NCI-H2081 treated with DMSO at 0.1 percent for 48 hours (cell line): ENCODE measurements at places on chromosomes 16 and 17.

- no peak for DNase-seq
Observed at GRCh38 chr17:28982131-28982793, 23.6 kb downstream of the SEZ6 start.

GRCh38 chr16:79013930-79014660 lies 586.4 kb downstream of the MAF start:
- DNase-seq, result no peak

- no peak for DNase-seq
Observed at GRCh38 chr17:76752006-76752405, 14.1 kb downstream of the MFSD11 start.

DNA sequence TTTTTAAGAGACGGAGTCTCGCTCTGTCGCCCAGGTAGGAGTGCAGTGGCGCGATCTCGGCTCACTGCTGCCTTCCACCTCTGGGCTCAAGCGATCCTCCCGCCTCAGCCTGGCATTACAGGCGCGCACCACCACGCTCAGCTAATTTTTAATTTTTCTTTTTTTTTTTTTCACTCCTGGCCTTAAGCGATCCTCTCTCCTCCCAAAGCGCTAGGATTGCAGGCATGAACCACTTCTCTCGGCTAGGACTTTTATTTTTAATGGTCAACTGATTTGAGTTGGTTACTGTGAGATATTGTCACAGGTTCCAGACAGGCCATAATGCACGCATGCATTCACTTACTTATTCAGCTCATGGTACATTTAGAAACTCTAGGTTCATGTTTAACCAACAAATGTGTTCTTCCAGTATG lies 888 bp downstream of the PIGW start:
- no peak for DNase-seq

GRCh38 chr17:67018471-67019434 lies 25.6 kb upstream of the CACNG1 start:
- DNase-seq, result peak; percentile 48

DNA sequence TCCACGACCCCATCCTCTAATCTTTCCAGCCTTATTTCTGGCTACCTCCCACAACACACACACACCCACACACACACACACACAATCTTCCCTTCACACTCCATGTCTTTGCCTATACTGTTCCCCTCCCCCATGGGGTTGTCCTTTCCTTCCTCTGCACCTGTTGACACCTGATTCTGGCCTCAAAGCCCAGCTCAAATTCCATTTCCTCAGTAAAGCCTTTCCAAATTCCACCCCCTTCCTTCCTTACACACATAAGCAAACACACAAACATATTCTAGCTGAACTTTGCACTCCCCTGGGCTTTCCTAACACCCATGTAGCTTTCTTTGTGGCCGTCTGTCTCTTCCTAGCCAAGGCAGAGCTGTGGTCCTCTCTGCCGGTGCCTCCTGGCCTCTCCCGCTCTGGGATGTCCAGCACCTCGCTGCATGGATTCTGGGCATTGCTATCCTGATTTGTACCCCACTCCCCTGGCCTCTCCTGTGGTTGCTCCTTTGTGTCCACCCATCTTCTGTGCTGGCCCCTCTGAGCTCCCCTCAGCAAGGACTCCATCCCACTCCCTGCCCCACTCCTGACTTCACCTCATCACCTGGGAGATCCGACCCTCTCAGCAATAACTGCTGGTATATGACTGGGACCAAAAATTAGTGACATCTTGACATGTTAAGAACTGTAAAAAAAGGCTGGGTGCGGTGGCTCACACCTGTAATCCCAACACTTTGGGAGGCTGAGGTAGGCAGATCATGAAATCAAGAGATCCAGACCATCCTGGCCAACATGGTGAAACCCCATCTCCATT lies 8.4 kb upstream of the SRCIN1 start:
- no peak for DNase-seq

DNA sequence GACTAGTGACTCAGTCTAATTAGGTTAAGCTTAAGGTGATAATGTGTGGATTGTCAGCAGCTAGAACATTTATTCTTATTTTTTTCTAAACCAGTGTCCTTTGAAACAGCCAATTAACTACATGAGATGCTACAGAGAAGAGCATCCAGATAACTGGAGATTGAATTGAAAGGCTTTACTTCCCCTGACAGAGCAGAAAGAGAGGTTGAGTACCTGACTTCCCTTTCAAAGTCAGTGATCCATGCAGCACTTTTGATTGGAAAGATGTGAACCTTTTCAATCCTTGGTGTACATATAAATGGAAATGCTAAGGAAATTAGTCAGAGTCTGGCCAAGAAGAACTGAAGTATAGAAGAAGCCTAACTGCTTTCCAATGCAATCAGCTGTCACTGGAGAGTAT lies 653.8 kb downstream of the CDH8 start:
- no peak for DNase-seq

DNA sequence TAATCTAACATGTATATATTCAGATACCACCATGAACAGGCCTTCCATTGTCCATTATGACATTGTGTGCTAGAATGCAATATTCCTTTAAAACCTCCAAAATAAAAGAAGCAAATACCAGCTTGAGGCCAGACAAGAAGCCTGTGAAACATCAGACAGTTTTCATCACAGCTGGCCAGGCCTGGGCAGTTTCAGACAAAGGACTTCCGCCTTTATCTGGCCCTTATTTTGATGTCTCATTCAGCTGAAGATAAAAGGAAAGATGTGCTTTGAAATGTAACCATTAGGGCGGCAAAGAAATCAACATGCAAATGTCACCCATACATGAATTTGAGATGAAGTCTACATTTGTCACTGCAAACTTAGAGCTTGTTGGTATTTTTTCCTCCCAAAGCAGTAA lies 737.5 kb downstream of the KCNJ2 start:
- DNase-seq, result no peak

DNA sequence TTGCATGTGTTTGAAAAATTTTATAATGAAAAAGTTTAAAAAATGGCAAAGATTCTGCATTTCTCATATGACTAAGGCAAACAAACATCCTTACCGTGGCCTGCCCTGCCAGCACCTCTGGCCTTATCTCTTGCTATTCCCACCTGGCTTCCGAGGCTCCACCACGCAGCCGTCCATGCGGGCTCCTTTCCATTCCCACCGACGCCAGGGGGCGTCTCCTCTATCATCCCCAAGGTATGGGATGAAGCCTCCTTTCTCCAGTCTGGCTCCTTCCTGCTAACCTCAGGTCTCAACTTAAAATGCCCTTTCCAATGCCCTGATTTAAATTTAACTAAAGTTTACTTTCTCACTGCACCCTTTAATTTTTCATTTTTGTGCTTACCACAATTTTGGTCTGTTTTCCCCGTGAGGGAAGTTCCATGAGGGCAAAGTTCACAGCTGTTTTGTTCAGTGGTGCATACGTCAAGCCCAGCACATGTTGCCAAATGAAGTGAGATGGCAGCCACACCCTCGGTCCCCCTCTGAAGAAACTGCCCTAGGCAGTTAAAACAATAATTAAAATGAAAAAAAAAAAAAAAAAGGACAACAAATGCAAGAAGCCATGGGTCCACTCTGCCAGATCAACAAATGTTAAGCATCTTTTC lies 13.3 kb upstream of the SDK2 start:
- no peak for DNase-seq

GRCh38 chr16:85946541-85947124 lies 47.7 kb downstream of the IRF8 start:
- no peak for DNase-seq

DNA sequence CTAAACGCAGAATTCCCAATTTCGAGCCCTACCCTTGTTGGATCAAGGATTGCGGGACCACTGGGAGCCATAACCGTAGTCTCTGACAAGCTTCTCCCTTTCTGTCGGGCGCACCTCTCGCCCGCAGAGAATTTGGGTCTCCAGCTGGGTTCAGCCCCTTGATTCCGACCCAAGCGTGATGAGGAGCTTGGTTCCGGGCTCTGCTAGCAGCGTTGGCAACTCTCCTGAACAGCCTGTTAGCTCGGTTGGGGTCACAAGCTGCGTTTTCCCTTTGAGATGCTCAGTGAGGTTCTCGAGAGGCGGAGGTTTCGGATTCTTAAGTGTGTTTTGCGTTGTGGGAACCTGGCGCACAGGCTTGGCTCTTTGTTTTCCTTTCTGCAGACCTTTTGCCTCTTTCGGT lies 655 bp downstream of the ATXN1L start:
- DNase-seq, result no peak

DNA sequence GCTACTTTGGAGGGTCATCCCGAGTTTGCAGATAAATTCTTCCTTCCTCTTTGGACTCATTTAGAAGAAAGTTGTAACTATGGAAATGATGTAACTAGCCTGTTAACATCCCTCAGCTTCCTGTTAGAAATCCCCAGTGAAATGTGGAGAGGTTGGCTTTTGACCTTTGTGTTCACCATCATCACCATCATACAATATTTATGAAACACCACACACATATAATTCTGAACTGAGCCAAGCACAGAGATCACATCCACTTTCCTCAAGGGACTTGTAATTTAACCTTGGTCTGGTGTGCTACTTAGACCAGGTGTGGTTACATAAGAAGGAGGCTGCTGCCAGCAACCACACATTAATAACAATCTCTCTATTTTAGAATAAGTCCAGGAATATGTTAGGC lies 2.5 kb downstream of the CAPNS2 start:
- no peak for DNase-seq

GRCh38 chr16:56894331-56894917 lies 29.4 kb downstream of the SLC12A3 start:
- DNase-seq, result no peak

DNA sequence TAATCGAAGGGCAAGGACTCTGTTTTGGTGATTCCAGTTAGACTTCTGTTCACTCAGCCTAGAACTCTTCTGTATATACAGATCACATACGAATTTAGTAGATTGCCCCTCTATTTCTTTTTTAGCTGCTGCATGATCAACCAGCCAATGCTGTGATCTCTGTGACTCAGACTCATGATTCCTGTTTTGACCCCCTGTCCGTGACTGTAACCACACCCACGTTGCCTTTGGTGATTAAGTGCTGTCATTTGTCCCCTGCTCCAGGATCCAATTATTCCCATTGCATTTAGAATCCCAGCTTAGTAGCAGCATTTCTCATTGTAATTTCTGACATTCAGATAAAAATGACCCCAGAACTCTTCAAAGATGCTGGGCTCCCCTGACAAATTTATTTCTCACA lies 545.7 kb downstream of the NPIPA7 start:
- no peak for DNase-seq

DNA sequence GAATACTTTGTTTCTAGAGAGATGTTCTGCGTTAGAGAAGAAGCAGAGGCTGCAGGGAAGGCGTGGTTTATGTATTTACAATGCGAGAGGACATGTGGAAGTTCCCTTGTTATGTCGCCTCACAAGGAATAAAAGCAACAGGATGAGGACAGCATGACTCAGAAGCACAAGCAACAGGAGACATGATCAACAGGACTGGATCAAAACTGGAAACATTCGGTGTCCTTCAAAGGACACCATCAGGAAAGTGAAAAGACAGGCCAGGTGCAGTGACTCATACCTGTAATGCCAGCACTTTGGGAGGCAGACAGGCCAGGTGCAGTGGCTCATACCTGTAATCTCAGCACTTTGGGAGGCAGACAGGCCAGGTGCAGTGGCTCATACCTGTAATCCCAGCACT lies 52.6 kb downstream of the CCDC57 start:
- DNase-seq, result no peak

GRCh38 chr16:88994695-88995094 lies 17.7 kb upstream of the CBFA2T3 start:
- DNase-seq, result no peak

DNA sequence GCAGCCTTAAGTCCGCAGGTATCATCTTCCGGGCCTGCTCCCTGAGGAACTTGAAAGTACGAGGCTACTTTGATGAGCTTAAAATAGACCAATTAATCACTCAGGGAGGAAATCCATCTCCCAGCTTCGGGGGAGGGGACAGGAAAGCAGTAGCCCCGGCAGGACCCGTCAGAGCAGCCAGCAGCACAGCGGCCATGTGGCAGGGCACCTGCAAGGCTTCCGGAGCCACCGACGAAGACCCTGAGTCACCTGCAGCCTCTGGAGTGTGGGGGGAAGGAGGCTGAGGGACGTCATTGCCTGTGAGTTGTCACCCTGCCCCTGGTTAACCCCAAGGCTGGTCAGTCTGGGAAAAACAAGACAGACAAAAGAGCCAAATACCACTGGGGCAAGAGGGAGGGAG lies 4.4 kb upstream of the CYB561 start:
- no peak for DNase-seq

- DNase-seq, result no peak
Observed at GRCh38 chr17:48718761-48719641, 3.3 kb downstream of the PRAC1 start.

DNA sequence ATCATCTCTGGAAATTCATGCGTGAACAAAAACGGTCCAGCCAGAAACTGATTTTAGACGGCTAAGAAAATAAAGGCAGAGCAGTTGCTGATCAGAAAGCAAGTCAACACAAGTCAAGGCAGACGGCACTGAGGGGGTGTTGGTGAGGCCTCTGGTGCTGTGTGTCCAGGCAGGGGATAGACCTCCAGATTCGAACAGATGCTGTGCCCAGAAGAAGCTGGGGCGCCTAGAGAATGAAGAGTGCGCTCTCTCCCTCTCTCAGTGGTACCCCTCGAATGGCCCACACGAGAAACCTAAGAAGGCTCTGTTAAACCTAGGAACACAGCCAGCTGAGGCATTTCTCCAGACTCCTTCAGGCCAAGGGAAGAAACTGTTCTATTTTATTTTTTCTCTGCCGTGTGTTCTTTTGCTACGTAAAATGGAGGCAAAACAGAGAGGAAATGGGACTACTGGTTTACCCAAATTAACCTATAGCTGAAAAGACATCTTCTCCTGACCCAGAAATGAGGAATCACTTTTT lies 178.3 kb downstream of the PMP22 start:
- DNase-seq, result no peak

- no peak for DNase-seq
Observed at GRCh38 chr17:81338274-81339190, 43.4 kb upstream of the SLC38A10 start.

GRCh38 chr17:44543213-44543904 lies 13.9 kb upstream of the FZD2 start:
- no peak for DNase-seq

GRCh38 chr16:57609541-57610401 lies 18.7 kb upstream of the ADGRG1 start:
- DNase-seq, result no peak
